Epithelial cell of proximal tubule (primary cell): ENCODE measurements at places on chromosomes 12 and 14. TPM values are rescaled to one million over a fixed set of nuclear protein-coding genes. Genes with fewer than 3 reads are reported as not detected.

CIDEB gene
- 2.0 and 3.6 TPM in 2 replicates for total RNA-seq

BMP4 gene
- 1.8 and 9.3 TPM in 2 replicates for total RNA-seq

CD27 gene
- not detected in 2 replicates for total RNA-seq

SLC25A47 gene
- total RNA-seq, result not detected in 2 replicates

TTC9 gene
- total RNA-seq, result 12.8 and 24.8 TPM in 2 replicates
